ENCODE measurements at places on chromosomes 16 and 17.

DNA sequence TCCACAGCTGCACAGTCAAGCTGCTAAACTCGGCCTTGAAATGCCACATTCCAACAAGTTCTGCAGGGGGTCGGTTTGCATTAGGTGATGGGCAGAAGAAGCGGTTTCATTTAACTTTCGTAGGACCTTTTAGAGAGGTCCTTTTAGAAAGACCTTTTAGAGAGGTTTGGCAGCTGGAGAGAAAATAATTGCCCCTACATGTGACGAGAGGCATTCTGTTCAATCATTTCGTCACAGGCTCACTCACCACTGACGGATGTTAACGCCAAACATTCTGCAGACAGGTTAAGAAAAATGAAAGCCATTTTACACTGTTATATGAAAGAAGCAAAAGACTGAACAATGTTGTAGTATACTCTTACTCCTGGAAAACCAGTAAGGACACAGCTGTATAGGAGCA lies 76.5 kb upstream of the ZNF423 start:
- DNase-seq: no peak

DNA sequence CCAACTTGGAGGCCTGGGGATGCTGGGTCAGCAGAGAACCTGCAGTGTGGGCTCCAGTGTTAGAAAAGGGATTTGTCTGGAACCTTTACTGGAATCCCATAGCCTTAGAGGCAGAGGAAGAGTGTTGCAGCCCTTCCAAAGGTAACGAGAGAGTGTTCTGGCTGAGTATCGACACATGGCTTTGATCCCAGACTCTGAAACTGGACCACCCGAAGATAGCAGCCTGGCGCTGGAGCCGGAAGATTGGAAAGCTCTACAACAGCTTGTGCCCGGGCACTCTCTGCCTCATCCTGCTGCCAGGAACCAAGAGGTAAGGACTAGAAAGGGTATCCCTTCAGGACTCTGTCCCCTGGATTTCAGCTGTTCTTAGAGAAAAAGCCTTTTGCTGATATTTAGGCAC lies 39.7 kb downstream of the REXO5 start:
- no peak for DNase-seq

- DNase-seq: no peak
Measured at GRCh38 chr16:996681-997080, 15.1 kb downstream of the SOX8 start.

- DNase-seq: no peak
Measured at GRCh38 chr16:23302045-23302956, at the start of gene SCNN1B. SCNN1B (plus strand) TSS chr16:23302302; CDS start chr16:23348600, 46,298 bp downstream.

GRCh38 chr16:85142129-85142513 lies 29.8 kb upstream of the CIBAR2 start:
- DNase-seq: no peak

DNA sequence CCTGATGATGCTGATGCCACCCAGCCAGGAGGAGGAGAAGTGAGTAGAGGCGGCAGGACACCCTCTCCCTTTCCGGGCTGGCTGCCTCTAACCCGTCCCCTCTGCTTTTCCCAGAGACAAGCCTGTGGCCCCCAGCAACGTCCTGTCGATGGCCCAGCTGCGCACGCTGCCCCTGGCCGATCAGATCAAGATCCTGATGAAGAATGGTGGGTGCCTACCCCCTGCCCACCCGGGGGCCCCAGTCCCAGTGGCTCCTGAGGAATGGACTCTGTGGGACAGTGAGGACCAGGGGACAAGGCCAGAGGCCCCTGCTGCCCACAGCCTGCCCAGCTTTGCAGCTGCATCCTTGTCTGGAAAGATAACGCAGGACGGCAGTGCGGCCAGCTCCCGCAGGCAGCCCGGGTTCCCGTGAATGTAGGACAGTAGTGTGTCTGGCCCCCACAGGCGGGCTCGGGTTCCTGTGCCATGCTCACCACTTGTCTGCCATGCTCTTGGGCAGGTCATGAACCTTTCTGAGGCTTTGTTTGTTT lies 19.9 kb downstream of the POLR3E start:
- no peak for DNase-seq

GRCh38 chr17:54967621-54968261 lies 713 bp downstream of the COX11 start:
- DNase-seq: no peak

DNA sequence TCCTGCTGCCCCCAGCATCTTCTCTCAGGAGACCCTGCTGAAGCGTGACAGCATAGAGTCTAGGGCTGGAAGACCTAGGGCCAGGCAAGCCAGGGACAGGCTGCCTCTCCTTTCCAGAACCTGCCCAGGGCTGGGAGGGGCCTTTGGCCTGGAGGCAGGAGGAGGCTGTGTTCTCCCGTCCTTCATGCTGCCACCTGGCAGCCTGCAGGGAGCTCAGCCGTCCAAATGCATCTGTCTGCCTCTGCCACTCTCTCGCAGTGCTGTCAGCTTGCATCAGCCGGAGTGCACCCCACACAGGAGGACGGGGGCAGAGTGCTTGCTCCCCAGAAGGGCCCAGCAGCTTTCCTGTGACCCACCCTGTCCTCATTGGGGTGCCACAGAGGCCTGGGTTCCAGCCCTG lies 31.3 kb downstream of the ARHGAP23 start:
- no peak for DNase-seq

GRCh38 chr17:7137171-7137943 lies 22.7 kb upstream of the ASGR2 start:
- DNase-seq: no peak

All from stimulated activated CD4-positive, alpha-beta T cell treated with anti-CD3 and anti-CD28 coated beads, Interleukin-1b, Interleukin-23, amount 100 ng/mL, for 24 hours (primary cell).